ENCODE measurements at places on chromosomes 5 and 9. TPM values are rescaled to one million over a fixed set of nuclear protein-coding genes. Genes with fewer than 3 reads are reported as not detected.
A peak's percentile ranks its signal among the peaks of the same experiment; 100 is the strongest.

- DNase-seq: no peak
Observed at GRCh38 chr9:76667521-76667957, 96.7 kb upstream of the PCA3 start.

GRCh38 chr5:97225222-97225621 lies 42.2 kb upstream of the RIOK2 start:
- DNase-seq: no peak

Gene CCDC192
- polyA plus RNA-seq: 1.1 TPM

GRCh38 chr9:37903647-37904444 lies at the start of gene SLC25A51:
Gene SLC25A51 (minus strand): TSS chr9:37904127. CDS start chr9:37888550, 15,577 bp downstream.
- peak; percentile 94 for DNase-seq

- DNase-seq: no peak
Observed at GRCh38 chr9:97555164-97555563, 53.7 kb downstream of the TMOD1 start.

Gene PCA3
- polyA plus RNA-seq: 1.2 TPM

GRCh38 chr9:12934545-12935272 lies 159.9 kb downstream of the LURAP1L start:
- no peak for DNase-seq

GRCh38 chr5:156584871-156585270 lies 257.9 kb downstream of the SGCD start:
- DNase-seq: peak; percentile 62

DNA sequence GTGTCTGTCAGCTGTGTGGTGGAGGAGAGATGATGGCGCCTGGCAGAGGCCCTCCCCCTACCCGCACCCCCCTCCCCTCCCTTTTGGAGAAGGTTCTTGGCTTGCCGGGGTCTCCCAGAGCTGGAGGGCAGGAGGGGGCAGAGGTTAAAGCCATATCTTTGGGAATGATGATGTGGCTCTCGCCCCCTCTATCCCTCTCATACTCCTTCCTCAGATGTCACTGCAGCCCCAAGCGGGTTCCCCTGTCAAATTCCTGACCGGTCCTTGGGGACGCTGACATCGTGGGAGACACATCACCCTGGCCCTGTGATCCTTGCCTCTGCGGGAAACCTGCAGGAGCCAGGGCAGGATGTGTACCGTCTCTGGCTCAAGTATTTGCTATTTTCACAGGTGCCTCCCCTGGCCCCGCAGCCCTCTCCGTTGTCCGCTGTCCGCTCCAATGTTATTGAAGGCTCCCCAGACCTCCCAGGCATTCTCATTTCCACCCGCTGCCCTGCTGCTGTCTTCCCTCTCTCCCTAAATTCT lies 109.5 kb downstream of the FOXD1 start:
- no peak for DNase-seq

Gene CSF2
- polyA plus RNA-seq: not detected

Gene TLE4
- polyA plus RNA-seq: 15.6 TPM
